Right ventricle myocardium inferior (tissue), 1 donor: ENCODE measurements at places on chromosomes 1 and 21. TPM values are rescaled to one million over a fixed set of nuclear protein-coding genes. Genes with fewer than 3 reads are reported as not detected.

GRCh38 chr1:43902058-43902831 lies 31.4 kb upstream of the ARTN start:
- DNase-seq, result no peak

DNA sequence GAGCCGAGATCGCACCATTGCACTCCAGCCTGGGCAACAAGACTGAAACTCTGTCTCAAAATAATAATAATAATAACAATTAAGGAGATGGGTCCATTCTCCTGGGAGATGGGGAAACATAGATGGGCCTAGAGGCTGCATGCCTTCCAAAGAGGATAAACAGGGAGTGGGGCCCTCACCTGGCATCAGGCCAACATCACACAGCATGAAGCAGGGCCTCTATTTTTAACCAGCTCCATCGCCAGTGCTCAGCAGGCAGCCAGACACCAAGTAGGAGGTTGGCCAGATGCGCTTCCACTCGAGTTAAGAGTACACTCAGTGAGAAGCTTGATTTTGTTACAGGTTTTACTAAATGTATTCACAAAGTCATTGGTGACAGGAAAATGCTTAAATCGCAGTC lies 352.0 kb downstream of the RRAGC start:
- no peak for DNase-seq

The FMO4 gene
- 2.7 TPM for total RNA-seq

DNA sequence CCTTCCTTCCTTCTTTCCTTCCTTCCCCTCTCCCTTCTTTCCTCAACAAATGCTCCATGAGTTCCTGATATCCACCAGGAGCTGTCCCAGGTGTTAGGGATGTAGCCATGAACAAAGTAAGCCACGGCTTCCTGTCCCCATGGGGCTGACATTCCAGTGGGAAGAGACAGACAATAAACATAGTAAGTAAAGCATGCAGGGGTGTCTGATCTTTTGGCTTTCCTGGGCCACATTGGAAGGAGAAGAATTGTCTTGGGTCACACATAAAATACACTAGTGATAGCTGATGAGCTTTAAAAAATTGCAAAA lies 81.5 kb upstream of the ZBTB40 start:
- no peak for DNase-seq

GRCh38 chr1:156591181-156591431 lies 470 bp upstream of the NAXE start:
- no peak for DNase-seq

GRCh38 chr1:6635161-6635909 lies 10.7 kb downstream of the THAP3 start:
- no peak for DNase-seq

DNA sequence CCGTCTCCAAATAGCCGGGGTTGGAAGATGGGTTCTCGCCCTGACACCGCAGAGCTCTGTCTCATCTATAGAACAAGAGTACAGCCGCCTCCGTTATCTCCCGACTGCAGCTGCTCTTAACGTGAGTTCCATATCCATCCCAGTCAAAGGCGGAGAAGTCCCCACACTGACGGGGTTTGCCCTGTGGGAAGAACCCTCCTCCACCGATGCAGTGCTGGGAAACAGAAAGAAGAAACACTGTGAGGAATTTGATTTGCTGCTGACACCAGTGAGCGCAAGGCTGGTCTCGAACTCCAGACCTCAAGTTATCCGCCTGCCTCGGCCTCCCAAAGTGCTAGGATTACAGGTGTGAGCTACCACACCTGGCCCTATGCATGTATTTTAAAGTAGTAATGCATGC lies 9.5 kb downstream of the ITLN2 start:
- DNase-seq, result no peak

The TTC39A gene
- total RNA-seq, result 22.7 TPM

GRCh38 chr1:246165826-246166709 lies 341.0 kb downstream of the SMYD3 start:
- DNase-seq, result no peak

- peak; percentile 91 for DNase-seq
Measured at GRCh38 chr21:43938751-43939442, 73.2 kb upstream of the TRAPPC10 start.

- DNase-seq, result no peak
Measured at GRCh38 chr1:41135196-41135947, 106.7 kb downstream of the SCMH1 start.

DNA sequence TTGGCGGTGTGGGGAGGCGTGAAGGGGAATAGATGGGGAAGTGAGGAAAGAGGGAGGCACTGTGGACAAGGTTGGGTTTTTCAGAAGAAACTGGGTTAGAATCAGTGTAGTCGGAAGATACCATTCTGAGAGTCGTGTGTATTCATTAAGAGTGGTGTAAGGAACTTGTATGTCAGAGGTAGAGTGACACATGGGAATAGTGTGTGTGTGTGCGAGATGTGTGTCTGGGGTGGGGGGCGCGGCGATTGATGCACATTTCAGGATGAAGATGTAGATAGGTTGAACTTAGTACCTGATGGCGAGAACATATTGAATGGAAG lies 878 bp downstream of the SMG7 start:
- DNase-seq, result peak; percentile 37

The CATSPERE gene
- total RNA-seq, result 0.54 TPM

The SIPA1L2 gene
- 120 TPM for total RNA-seq

DNA sequence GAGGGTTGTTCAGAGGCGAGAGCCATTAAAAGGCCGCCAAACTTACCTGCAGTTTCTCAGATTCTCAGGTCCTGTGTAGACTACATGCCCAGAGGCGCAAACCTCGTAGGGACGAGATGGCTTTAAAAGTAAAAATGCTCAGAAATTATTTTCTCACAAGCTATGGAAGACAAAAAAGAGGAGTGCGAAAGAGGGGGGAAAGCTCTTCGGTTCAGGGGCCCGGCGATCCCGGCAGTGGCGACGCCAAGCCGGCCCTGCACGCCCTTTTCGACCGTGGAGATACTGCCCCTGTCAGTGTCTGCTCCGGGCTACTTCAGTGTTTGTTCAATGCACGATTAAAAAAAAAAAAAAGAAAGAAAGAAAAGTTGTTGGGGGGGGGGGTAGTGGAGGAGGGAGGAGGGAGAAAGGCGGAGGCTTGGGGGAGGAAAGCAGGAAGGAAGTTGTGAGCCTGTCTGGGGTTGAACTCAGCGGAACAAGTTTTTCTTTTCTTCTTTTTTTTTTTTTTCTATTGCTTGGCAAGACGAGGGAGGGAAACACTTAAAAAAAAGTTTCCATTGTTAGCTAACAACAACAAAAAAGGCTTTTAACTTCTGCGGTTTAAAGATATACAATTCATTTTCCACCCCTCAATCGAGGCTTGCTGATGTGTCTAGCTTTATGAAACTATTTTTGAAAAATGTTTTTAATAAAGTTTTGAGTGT lies at the start of gene ITPKB:
ITPKB (minus strand) TSS at position 288 of the 701 bp plus-strand sequence. CDS start 1,824 bp downstream, outside the sequence.
- DNase-seq, result peak; percentile 67

- no peak for DNase-seq
Measured at GRCh38 chr1:41353744-41354143, 7.5 kb upstream of the FOXO6 start.

The RGS1 gene
- total RNA-seq, result 0.32 TPM

The PLPP3 gene
- total RNA-seq, result 143 TPM

DNA sequence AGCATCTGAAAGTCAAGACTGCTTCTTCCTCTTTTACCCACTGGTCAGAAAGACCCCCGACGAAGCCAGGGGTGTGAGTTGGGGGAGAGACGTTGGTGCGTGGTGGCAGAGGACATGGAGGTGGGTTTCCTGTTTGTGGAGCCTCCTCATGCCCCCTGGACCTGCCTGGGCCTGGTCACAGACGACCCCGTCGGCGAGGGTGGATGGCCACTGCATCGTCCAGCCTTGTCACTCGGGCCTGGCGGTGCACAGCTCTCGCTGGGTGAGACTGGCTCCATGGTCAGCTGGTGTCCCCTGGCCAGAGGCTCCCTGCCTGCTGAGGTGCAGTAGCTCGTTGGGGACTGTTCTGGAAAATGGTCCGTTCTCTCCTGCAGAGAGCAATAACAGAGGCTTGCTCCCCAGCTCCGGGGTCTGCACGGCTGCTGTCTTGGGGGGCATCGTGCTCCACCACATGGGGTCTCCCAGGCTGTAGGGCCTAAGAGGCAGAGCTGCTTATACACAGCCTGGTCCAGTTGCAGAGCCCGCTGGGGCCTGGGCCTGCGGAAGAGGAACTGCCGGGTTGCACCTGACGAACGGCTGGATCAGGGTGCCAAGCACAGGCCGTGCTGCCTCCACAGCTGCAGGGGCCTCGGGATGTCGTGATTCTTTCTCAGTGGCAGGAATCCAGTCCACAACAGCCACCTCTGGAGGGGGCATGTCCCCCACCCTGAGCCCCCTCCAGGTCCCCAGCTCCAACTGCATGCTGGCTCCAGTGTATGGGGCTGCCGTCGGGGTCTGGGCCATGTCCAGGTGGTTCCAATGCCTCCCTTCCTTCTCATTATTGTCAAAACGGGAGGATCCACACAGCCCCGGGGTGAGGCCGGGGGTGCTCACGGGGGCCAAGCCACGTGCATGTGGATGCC lies 18.0 kb upstream of the ACTRT2 start:
- peak; percentile 53 for DNase-seq

- DNase-seq, result no peak
Measured at GRCh38 chr1:32928715-32929114, 27.5 kb upstream of the TMEM54 start.

The SV2A gene
- total RNA-seq, result 0.51 TPM

The SEC16B gene
- total RNA-seq, result 1.5 TPM

The CDK18 gene
- 180 TPM for total RNA-seq

DNA sequence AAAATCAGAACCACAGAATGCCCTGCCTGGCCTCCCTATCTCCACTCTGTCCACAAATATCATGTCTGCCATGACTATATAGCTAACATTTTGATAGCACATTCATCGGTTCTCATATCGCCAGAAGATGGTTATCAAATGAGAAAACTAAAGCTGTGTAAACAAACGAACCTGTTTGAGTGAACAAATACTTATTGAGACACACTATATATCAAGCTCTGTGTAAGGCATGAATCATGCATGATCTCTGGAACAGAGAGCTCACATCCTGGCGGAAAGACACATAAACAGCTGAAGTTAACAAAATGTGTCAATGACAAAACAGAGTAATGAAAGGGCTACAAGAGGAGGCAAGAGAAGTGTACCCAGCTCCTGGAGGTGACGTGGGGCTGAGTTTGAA lies 13.1 kb downstream of the KCND3 start:
- no peak for DNase-seq

DNA sequence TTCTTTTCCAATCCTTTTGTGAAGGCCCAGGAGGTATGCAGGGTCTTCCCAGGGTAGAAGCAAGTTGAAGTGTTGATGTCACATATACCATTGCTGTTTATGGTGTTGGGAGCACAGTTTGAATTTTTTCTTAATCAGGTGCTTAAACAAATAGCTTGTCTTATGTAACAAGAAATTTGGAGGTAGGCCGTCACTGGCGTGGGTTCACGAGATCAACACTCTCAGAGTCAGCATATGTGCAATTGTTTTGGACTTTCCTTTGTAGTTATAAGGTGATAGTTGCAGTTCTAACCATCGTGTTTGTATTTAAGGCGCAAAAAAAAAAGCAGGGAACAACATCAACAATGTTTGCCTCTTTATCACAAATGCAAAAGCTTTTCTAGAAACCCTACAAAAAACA lies 13.3 kb downstream of the FNBP1L start:
- no peak for DNase-seq

GRCh38 chr1:107116306-107116790 lies 24.5 kb upstream of the NTNG1 start:
- DNase-seq, result no peak

DNA sequence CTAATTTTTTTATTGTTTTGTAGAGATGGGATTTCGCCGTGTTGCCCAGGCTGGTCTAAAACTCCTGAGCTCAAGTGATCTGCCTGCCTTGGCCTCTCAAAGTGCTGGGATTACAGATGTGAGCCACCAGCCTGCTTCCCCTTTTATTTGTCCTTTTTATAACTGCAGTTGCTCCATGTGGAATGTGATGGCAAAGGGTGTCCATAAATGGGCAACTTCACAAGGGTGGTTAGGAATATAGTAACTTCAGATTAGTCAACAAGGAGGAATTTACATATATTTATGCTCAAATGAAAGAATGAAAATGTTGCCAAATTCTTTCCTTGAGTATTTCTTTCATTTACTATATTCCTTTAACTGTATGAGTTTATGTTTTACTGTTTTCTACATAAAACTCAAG lies 182.9 kb downstream of the BACH1 start:
- no peak for DNase-seq

The IL20 gene
- total RNA-seq, result not detected

DNA sequence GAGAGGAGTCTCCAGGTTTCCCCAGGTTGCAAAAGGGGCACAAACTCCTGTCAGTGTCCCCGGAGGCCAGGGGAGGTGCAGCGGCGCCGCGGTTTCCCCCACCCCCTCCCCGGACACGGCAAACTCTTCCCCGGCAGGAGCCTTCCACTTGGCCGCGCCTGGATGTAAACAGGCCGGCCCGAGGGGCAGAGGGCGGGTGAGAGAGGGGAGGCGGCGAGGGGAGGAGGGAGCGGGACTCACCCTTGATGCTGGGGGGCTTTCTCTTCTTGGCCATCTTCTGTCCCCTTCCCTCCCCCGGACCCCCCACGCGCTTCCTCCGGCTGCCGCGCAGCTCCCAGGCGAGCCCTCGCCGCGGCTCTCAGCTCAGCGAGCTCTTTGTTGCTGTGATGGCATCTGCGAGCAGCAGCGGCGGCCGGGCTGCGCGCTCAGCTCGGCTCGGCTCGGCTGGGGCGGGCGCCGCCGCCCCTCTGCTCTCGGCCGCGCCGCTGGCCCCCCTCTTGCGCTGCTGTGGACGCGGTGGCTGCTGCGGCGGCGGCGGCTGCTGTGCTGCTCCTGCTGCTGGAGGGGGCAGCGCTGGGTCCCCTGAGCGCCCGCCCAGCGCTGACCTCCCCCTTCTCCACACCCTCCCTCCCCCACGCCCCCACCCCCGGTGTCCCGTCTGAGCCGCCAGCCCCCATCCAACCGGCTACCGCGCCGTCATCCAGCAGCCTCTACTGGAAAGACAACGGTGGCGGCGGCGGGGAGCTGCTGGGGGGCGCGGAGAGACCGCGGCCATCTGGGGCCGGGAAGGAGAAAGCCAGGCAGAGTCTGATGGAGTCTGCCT lies 4.9 kb upstream of the SLC44A5 start:
- DNase-seq, result peak; percentile 62

GRCh38 chr1:51473331-51474115 lies 45.5 kb downstream of the EPS15 start:
- DNase-seq, result no peak

- peak; percentile 75 for DNase-seq
Measured at GRCh38 chr1:167599957-167600581, 30.0 kb upstream of the RCSD1 start.

- no peak for DNase-seq
Measured at GRCh38 chr1:55214934-55215193, 300 bp downstream of the USP24 start.

DNA sequence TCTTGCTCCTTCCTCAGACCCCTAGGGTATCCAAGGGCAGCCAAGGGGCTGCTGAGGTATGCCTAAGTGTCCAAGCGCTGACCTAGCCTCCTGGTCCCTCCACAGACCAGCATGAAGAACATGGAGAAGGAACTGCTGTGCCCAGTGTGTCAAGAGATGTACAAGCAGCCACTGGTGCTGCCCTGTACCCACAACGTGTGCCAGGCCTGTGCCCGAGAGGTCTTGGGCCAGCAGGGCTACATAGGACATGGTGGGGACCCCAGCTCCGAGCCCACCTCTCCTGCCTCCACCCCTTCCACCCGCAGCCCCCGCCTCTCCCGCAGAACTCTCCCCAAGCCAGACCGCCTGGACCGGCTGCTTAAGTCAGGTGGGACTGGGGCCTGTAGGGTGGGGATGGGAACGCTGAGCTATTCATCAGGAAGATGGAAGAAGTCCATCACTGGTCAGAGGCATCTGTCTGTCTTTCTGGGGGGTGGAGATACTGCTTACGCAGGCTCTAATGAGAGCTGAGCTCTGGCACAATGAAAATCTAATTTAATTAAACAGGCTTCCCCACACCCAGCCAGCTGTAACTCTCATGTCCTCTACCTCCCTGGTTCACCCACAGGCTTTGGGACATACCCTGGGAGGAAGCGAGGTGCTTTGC lies 1.8 kb downstream of the TRIM46 start:
- no peak for DNase-seq
